ENCODE measurements at places on chromosomes 16 and 17.

DNA sequence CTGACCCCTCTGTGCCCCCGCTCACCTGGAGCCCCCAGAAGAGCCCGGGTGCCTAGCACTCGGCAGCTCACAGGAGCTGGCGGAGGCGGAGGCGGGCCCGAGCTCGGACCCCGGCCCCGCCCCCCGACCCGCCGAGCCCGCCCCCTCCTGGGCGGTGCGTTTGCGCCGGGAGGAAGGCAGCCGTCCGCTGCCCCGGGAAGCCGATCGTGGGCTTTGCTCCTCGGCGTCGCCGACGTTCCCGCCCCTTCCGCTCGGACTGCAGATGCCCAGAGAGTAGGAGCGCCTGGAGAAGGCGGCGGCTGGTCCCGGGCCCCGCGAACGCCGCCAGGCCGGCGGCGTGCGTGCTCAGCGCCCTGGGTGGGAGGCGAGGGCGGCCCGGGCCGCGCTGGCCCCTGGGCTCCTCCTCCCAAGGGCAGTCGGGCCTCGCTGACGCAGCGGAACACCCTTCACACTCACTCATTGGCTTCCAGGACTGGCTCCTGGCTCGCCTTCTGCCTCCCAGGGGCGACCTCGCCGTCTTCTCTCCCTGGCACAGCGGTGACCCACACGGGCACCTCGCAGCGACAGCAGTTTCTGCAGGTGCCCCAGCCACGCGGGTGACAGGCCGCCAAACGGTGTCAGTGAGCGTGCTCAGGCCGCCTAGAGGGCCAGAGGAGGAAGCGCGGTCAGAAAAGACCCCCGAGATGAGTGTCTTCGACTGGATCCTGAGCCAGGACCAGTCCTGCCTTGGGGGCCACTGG is at the start of gene PLSCR3:
PLSCR3 (minus strand) TSS at position 74 of the 740 bp plus-strand sequence. CDS start 415 bp downstream, outside the sequence.
- peak; percentile 91 for DNase-seq

DNA sequence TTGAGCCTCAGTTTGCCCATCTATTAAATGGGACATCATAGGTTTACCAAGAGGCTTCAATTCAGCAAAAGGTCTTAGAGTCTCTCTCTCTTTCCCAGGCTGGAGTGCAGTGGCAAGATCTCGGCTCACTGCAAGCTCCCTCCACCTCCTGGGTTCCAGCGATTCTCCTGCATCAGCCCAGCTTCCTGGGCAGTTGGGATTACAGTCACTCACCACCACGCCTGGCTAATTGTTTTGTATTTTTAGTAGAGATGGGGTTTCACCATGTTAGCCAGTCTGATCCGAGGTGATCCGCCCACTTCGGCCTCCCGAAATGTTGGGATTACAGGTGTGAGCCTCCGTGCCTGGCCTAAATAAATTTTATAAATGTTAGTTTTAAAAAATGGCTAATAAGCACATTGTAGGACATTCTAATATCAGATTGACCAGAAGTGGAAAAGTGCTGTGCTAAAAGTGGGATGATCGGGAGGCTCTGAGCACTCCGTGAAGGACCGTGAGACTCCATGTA is 1.0 kb upstream of the NLRP1 start:
- DNase-seq, result no peak

DNA sequence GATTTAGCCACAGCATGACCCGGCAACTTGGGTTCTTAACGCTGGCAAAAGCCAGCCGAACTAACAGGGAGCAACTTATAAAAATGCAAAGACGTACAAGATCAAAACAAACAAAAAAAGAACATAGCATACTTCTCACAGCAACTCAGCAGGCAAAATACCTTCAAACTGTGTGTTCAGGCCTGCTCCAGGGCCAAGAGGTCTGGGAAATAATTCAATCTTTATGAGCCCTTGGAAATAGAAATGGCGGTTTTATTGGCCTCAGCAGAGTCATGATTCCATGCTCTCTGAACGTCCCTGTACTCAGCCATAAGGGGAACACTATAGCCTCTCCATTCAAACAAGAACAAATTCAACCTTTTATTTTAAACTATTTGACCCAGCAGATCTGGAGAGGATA is 101.3 kb upstream of the C17orf78 start:
- no peak for DNase-seq

DNA sequence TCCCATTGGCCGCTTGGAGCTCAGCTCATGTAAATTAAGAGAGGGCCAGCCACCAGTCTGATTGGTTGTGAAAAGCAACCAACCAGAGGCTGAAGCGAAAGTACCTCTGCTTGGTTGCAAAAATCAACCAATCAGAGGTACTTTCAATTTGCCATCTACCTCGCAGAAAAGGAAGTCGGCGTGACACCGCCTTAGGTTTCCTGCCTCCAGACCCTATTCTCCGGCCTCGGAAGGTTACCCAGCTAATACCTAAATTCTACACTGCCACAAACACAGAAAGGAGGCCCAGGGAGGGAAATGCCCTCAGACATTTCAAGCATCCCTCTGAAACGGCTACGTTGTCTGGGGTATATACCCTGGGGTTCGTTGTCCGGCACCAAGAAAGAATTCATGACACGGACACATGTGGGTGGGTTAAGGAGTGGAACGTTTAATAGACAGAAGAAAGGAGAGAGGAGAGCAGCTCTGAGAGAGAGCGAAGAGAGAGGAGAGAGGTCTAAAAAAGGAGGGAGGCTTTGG is 481.3 kb downstream of the TMEM114 start:
- DNase-seq, result no peak

DNA sequence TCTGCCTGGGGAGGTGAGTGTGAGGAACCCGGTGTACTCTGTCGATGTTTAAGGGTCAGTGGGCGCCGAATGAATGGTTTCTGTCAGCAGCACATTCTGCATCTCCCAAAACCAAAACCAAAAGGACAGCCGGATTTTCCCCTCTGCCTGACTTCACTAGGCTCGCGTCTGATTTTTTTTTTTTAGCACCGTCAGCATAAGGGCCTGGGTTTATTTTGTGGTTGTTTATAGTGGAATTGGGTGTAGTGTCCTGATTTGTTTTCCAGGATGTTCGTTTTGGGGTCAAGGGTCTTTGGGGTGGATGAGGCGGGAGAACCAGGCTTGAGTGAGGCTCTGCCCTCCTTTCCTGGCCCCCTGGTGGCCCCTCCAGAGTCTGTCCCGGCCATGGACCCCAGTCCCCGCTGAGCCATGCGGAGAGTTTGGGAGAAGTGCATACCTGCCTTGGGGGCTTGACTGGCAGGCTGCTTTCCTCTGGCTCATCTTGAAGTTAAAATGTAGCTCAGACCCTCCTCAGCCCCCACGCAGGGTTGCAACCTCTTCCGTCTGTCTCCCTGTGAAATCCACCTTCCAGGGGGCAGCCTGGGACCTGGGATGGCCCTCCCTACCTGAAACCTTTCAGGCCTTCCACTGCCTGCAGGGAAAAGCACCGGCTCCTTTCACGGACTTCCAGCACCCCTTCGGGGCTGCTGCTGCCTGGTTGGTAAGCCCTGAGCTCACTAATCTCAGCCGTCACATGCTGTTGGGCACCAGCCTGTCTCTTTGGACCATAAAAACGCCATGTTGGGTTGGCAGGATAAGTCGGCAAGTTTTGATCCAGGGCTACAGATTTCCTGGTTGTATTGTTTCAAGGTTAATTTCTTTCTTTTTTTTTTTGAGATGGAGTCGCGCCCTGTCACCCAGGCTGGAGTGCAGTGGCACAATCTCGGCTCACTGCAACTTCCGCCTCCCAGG is 60.2 kb downstream of the JPH3 start:
- no peak for DNase-seq

- DNase-seq, result no peak
Observed at GRCh38 chr16:53805113-53805512, 101.2 kb downstream of the FTO start.

- DNase-seq, result no peak
Observed at GRCh38 chr16:51129105-51129504, 22.0 kb downstream of the SALL1 start.

GRCh38 chr16:86831366-86831765 is 253.0 kb downstream of the FOXL1 start:
- no peak for DNase-seq

- peak; percentile 48 for DNase-seq
Observed at GRCh38 chr17:6574687-6575595, 18.6 kb upstream of the PITPNM3 start.

- DNase-seq, result no peak
Observed at GRCh38 chr17:56740481-56740880, 93.2 kb downstream of the C17orf67 start.

- DNase-seq, result no peak
Observed at GRCh38 chr16:73002866-73003265, 45.1 kb downstream of the ZFHX3 start.

- no peak for DNase-seq
Observed at GRCh38 chr17:37137070-37137610, 188.4 kb downstream of the AATF start.

- DNase-seq, result no peak
Observed at GRCh38 chr17:44940317-44940716, 7.3 kb downstream of the KIF18B start.

- no peak for DNase-seq
Observed at GRCh38 chr17:62905233-62905632, 60.8 kb upstream of the TANC2 start.

DNA sequence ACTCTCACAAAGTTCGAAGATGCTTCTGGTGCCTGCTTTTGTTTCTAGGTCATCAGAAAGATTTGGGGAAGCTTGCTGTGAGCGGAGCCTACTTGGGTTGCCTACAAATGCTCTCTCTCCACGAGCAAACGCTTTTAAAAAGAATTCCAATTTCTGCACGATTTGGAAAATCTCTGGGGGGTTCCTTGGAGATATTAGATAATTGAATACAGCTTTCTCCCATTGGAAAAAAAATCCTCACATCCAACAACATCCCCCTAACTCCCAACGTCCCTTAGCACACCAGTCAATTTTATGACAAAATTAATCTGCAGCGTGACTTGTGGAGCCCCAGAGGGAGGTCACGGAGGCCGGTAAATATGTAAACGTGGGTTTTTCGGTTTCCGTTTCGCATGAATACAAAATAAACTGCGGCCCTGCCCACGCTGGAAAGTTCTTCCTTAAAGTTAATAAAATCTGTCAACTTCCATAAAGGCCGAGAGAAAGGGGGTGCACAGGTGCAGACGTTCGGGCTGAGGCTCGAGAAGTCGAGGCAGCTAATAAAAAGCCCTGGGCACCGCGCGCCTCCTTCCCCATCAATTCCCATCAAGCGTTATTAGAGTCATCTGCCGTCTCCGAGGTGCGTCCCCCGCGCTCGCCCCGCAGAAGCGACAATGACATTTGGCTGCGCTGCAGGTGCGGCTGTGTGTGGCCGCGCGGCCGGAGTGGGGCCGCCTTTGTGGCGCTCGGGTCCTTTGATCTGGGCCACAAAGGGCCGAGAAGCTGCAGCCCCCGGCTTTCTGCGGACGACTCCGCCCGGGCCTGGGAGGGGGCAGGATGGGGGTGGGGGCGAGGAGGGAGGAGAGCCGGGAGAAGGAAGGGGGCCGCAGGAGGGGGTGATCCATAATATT is 37.6 kb downstream of the SALL1 start:
- DNase-seq, result no peak

DNA sequence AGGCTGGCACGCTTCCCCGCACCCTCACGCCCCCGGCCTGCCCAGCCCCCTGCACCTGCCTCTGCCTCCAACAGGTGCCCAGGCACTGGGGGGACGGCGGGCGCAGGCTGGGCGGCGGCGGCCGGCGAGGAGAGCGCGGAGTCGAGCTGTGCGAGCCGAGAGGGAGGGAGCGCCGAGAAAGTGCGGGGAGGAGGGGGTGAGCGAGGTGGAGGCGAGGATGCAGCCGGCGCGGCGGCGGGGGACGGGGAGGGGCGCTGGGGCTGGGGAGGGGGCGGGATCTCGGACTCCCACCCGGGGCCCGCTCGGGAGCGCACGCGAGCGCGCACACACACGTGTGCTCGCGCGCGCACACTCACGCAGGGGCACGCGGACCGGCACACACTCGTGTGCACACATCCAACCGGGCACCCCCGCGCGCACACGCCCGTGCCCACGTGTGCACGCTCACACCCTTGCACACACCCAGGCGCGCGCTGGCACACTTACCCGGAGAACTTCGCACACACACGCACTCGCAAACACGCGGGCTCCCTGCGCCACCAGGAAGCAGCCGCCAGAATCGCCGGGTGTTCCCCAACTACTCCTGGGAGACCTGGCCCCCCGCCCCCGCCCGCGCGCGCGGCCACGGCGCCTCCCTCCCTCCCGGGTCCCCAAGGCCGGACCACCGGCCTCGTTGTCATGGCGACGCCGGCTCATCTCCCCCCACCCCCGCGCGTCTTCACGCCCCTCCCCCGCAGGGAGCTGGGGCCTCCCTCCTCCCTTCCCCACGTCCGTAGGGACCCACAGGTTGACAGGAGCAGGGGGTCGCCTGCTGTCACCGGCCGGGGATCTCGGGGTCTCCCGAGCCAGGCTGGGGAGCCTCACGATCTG is at the start of gene DOC2A:
DOC2A (minus strand) TSS at position 184 of the 870 bp plus-strand sequence. CDS start 805 bp downstream, outside the sequence.
- DNase-seq, result no peak

DNA sequence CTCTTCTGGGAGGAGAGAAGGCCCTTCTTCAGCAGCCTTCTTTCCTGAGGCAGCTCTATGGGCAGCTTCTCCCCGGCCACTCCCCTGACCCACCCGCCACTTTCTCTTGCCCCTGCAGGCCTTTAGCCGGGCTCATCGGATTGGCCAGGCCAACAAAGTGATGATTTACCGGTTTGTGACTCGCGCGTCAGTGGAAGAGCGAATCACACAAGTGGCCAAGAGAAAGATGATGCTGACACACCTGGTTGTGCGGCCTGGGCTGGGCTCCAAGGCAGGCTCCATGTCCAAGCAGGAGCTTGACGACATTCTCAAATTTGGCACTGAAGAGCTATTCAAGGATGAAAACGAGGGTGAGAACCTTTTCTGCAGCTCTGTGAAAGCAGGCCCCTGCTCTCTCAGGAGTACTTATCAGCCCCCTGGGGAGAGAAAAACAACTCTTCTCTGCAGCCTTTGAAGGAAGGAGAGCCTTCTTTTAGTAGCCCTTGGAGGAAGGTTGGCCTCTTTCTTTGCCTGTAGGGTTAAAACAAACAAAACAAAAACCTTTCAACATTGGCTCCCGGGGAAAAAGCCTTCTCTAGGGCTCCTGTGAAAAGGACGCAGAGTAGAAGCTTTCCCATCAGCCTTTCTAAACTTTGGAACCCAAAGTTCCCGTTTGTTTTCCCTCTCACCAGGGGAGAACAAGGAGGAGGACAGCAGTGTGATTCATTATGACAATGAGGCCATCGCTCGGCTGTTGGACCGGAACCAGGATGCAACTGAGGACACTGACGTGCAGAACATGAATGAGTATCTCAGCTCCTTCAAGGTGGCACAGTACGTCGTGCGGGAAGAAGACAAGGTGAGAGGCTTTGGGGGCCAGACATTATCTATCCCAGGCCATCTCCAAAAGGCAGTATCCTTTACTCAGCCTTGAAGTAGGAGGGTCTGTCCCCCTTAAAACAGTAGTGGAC is 12.7 kb downstream of the RNF227 start:
- no peak for DNase-seq

GRCh38 chr16:49049191-49049590 is 232.4 kb downstream of the CBLN1 start:
- no peak for DNase-seq

- DNase-seq, result no peak
Observed at GRCh38 chr17:51711581-51711980, 446.9 kb downstream of the CA10 start.
